ENCODE measurements at places on chromosomes 2 and 18.
A peak's percentile ranks its signal among the peaks of the same experiment; 100 is the strongest.

DNA sequence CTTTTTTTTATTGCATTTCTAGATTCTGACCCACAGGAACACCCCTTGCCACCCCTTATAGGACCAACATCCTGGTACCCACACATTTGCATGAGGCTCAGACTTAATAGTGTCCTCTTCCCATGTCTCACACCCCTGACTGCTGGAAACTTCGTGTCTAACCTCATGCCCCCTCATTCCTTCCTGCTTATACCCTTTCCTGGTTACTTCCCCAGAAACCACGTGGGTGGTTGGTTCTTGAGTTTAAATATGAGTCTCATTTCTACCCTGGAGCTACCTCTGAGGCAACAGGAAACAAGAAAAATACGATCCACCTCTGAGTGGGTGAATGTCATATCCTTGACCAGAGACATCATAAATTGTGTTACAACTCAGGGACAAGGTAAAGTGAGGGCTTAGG lies 1.6 kb downstream of the TNP1 start:
- H3K36me3 ChIP-seq = no peaks in the 10 kb centered on the region
- DNase-seq = no peak
- peaks cover 15% of the 10 kb centered on the region for H3K27me3 ChIP-seq
- H3K27ac ChIP-seq = peak overlapping the region; percentile 22
- H3K4me3 ChIP-seq = no peak overlapping the region

DNA sequence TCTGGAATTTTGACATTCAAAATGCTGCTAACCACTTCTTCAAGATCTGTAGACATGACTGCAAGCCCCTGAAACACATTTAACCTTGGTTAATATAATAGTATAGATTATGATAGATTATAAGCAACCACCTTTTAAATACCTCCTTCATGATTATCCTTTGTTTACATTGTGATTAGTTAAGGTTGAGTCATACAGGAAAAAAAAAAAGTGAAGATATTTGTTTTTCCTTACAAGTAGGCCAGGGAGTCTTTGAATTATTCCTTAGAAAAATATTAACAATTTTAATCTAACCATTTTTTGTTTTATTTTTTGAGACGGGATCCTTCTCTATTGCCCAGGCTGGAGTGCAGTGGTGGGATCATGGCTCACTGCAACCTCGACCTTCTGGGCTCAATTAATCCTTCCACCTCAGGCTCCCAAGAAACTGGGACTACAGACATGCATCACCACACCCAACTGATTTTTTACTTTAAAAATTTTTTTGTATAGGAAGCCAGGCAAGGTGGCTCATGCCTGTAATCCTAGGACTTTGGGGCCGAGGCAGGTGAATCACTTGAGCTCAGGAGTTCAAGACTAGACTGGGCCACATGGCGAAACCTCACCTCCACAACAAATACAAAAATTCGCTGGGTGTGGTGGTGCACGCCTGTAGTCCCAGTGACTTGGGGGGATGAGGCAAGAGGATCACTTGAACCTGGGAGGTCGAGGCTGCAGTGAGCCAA lies 99.4 kb downstream of the SLC39A10 start:
- DNase-seq = no peak
- no peaks in the 10 kb centered on the region for H3K27me3 ChIP-seq
- no peaks in the 10 kb centered on the region for H3K4me1 ChIP-seq
- no peak overlapping the region for H3K4me3 ChIP-seq
- no peaks in the 10 kb centered on the region for H3K36me3 ChIP-seq

GRCh38 chr2:200749631-200750322 lies 61.9 kb upstream of the BZW1 start:
- DNase-seq = no peak
- H3K27ac ChIP-seq = no peak overlapping the region
- H3K4me1 ChIP-seq = no peaks in the 10 kb centered on the region
- peaks cover 35% of the 10 kb centered on the region for H3K27me3 ChIP-seq

DNA sequence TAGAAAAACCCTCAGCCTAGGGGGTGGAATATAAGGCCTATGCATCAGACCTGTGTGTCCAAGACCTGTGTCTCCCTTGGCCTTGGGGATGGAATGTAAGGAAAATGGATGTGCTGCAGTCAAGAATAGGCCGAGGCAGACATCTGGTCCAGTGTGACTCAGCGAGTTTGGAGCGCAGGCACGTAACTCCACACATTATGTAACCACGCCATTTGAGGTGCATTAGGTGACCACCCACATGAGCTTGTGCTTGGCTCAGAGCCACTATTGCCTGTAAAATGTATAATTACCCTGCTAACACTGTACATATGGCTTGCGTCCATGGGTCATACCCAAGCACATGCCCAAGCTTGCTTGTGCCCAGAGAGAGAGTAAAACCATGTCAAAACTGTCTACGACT lies 580.9 kb upstream of the HNMT start:
- no peak overlapping the region for H3K27ac ChIP-seq
- no peaks in the 10 kb centered on the region for H3K27me3 ChIP-seq
- no peak overlapping the region for H3K4me3 ChIP-seq
- H3K4me1 ChIP-seq = no peaks in the 10 kb centered on the region
- no peaks in the 10 kb centered on the region for H3K36me3 ChIP-seq
- no peak for DNase-seq

DNA sequence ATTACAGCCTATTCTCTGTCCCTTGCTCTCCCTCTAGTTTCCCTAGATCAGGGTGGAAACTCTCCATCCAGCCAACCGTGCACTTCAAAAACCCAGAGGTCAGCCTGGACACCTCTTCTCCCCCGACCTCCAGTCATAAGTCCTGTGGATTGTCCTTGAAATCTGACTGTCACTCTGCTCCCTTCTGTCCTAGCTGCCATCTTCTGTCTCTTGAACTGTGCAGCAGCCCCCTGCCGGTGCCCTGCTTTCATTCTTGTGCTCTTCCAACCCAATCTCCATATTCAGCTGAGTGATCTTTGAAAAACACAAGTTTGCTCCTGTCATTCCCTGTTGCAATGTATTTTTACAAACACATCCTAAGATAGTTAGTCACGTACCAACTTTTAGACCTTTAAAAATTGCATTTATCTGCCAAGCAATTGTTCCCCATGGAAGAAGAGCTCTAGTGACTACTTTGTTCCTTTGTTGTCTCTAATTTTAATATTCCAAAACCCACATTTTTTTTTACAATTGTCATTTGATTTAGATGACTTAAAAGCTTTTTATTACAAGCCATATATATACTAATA lies 254.3 kb downstream of the CAMKMT start:
- no peaks in the 10 kb centered on the region for H3K36me3 ChIP-seq
- no peaks in the 10 kb centered on the region for H3K4me1 ChIP-seq
- H3K4me3 ChIP-seq = no peak overlapping the region
- no peak for DNase-seq
- no peak overlapping the region for H3K27ac ChIP-seq

DNA sequence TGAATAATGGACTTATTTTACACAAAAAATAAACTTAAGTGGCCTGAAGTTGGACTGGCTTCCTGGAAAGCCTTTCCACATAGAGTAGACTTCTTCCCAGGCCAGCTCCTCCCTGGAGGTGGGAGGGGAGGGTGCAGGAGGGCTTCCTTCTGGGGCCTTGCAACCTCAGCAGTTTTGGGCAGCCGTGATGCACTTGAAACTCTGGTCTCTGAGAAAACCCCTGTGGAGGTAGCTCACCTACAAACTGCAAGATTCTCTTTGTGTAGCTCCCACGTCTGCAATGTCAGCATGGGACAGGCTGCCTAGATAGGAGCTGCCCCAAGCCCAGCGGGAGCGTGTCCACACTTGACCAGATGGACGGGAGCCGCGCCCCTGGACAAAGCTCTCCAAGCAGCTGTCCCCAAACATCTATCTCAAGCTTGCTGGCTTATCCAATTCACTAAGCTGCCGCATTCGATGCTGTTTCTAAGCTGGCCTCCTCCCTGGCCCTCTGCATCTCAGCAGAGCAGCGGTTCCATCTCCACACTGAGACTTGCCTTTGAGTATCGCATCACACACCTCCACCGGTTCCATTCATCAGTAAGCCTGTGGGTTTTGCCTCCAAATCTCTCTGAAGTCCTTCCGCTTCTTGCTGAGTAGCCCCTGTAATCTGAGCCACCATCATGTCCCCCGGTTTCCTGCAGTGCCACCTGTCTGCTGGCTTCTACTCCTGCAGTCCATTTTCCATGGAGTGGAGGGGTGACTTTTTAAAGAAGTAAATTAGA lies 1.6 kb upstream of the LPIN1 start:
- no peaks in the 10 kb centered on the region for H3K36me3 ChIP-seq
- peak; percentile 44 for DNase-seq
- H3K27ac ChIP-seq = peak overlapping the region; percentile 75
- peaks cover 4% of the 10 kb centered on the region for H3K27me3 ChIP-seq
- H3K4me3 ChIP-seq = peak overlapping the region; percentile 42
- H3K4me1 ChIP-seq = peaks cover 59% of the 10 kb centered on the region

- peaks cover 25% of the 10 kb centered on the region for H3K36me3 ChIP-seq
- no peak overlapping the region for H3K27ac ChIP-seq
- no peaks in the 10 kb centered on the region for H3K4me1 ChIP-seq
- H3K27me3 ChIP-seq = no peaks in the 10 kb centered on the region
These were observed 43.9 kb downstream of the ATIC start for GRCh38 chr2:215355801-215356200.

- no peaks in the 10 kb centered on the region for H3K4me1 ChIP-seq
- no peak overlapping the region for H3K4me3 ChIP-seq
- no peaks in the 10 kb centered on the region for H3K27me3 ChIP-seq
- no peak for DNase-seq
These were observed 237.1 kb upstream of the POU3F3 start for GRCh38 chr2:104616856-104617255.

DNA sequence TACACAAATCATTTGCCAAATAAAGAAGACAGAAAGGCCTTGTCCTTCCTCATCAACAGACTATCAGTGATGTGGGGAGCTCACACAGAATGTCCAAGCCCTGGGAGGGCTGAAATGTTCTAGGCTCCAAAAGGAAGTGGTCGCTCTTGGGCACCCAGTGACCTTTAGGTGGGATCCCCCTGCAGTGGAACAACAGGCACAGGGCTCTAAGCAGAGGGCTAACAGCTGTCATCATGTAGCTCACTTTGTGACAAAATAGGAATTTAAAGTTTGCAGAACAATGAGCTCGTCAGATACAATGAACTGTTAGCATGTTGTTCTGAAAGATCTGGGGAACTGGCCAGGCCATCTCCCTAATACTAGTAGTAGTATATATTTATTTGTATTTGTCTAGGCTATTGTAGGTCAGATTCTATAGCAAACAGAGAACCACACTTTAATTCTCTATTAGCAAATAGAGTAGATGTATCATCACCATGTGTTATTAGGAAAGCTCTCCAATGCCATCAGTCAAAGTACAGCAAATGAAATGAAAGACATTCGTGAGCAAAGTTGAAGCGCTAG lies 151.5 kb upstream of the MAP3K20 start:
- no peak for DNase-seq
- H3K36me3 ChIP-seq = no peaks in the 10 kb centered on the region
- H3K4me3 ChIP-seq = no peak overlapping the region
- H3K27me3 ChIP-seq = peaks cover 15% of the 10 kb centered on the region
- no peaks in the 10 kb centered on the region for H3K4me1 ChIP-seq

- peaks cover 11% of the 10 kb centered on the region for H3K4me1 ChIP-seq
- no peaks in the 10 kb centered on the region for H3K36me3 ChIP-seq
- DNase-seq = no peak
- H3K27ac ChIP-seq = no peak overlapping the region
These were observed 75.5 kb downstream of the COPS8 start for GRCh38 chr2:237161189-237161588.

DNA sequence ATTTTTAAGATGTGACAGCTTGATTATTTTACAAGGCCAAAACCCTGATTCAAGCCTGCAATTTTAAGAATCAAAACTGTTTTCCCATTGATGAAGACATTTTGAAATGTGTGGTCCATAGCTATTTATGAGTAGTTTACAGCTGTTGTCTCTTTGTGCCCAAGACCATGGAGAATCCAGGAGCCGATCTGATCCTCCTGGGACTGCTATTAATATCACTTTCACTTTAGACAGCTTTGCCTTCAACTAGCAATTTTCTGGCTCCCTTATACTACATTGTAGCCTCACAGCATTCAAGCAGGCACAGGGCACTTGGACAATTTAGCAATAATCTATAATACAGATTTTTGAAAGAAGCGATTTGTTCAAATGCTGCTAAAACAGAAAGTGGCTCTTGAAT lies 172.9 kb downstream of the SLC8A1 start:
- no peaks in the 10 kb centered on the region for H3K36me3 ChIP-seq
- no peak overlapping the region for H3K4me3 ChIP-seq
- no peak overlapping the region for H3K27ac ChIP-seq
- DNase-seq = no peak

GRCh38 chr18:24491927-24492834 lies 31.7 kb downstream of the HRH4 start:
- peaks cover 5% of the 10 kb centered on the region for H3K4me1 ChIP-seq
- H3K4me3 ChIP-seq = no peak overlapping the region
- peak overlapping the region; percentile 12 for H3K27ac ChIP-seq
- no peak for DNase-seq
- peaks cover 13% of the 10 kb centered on the region for H3K27me3 ChIP-seq
- H3K36me3 ChIP-seq = no peaks in the 10 kb centered on the region

DNA sequence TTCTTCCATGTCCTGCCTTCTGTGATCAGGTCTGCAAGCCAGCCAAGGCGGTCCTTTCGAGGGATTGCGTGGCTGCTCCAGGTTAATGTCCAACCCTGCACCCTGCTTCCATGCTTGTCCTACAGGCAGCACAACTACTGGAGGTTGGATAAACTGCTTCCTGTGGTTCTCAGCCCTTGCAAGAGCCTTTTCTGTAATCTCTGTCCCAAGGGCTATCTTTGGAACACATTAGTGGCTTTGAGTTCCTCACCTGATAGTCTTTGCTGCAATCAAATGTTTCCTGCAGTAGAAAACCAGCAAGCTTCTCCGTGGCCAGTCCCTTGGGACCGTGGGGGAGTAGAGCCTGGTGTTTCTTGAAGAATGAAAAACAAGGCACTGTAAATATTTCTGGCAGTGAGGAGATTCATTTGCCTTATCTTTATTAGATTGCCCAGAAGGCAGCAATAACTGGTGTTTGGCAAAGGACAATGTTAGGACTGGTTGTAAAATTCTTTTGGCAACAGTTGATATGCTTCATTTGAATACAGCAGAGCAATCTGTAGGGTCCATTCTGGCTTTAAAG lies 214.4 kb downstream of the FHOD3 start:
- H3K4me1 ChIP-seq = no peaks in the 10 kb centered on the region
- H3K36me3 ChIP-seq = no peaks in the 10 kb centered on the region
- DNase-seq = no peak
- H3K27me3 ChIP-seq = peaks cover 7% of the 10 kb centered on the region
- no peak overlapping the region for H3K27ac ChIP-seq

- H3K4me1 ChIP-seq = peaks cover 56% of the 10 kb centered on the region
- no peaks in the 10 kb centered on the region for H3K27me3 ChIP-seq
- H3K36me3 ChIP-seq = peaks cover 42% of the 10 kb centered on the region
- DNase-seq = peak; percentile 59
- H3K4me3 ChIP-seq = peak overlapping the region; percentile 91
These were observed 995 bp downstream of the TMEM127 start for GRCh38 chr2:96264656-96265348.

Measured in activated naive CD4-positive, alpha-beta T cell treated with anti-CD3 and anti-CD28 coated beads, Interleukin-2, amount 10 ng/mL, durations not matched to agents 7 days and 5 days (primary cell).